Vagina (tissue), 2 donors: ENCODE measurements at places on chromosomes 13 and 19.

DNA sequence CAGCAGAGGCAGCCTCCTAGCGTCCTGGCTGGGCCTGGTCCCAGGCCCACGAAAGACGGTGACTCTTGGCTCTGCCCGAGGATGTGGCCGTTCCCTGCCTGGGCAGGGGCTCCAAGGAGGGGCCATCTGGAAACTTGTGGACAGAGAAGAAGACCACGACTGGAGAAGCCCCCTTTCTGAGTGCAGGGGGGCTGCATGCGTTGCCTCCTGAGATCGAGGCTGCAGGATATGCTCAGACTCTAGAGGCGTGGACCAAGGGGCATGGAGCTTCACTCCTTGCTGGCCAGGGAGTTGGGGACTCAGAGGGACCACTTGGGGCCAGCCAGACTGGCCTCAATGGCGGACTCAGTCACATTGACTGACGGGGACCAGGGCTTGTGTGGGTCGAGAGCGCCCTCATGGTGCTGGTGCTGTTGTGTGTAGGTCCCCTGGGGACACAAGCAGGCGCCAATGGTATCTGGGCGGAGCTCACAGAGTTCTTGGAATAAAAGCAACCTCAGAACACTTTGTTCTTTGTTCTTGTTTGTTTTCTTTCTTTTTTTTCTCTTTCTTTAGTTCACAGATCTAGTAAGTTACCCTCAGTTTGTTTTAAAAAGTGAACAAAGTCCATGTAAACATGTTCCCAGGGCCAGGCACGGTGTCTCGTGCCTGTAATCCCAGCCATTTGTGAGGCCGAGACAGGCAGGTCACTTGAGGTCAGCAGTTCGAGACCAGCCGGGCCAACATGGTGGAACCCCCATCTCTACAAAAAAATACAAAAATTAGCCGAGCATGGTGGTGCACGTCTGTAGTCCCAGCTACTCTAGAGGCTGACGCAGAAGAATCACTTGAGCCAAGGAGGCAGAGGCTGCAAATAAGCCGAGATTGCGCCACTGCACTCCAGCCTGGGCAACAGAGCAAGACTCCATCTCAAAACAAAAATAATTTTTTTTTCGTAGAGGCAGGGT lies 10.2 kb downstream of the ANGPTL4 start:
- no peak for DNase-seq

GRCh38 chr13:90564096-90564495 lies 783.4 kb upstream of the MIR17HG start:
- DNase-seq = no peak

DNA sequence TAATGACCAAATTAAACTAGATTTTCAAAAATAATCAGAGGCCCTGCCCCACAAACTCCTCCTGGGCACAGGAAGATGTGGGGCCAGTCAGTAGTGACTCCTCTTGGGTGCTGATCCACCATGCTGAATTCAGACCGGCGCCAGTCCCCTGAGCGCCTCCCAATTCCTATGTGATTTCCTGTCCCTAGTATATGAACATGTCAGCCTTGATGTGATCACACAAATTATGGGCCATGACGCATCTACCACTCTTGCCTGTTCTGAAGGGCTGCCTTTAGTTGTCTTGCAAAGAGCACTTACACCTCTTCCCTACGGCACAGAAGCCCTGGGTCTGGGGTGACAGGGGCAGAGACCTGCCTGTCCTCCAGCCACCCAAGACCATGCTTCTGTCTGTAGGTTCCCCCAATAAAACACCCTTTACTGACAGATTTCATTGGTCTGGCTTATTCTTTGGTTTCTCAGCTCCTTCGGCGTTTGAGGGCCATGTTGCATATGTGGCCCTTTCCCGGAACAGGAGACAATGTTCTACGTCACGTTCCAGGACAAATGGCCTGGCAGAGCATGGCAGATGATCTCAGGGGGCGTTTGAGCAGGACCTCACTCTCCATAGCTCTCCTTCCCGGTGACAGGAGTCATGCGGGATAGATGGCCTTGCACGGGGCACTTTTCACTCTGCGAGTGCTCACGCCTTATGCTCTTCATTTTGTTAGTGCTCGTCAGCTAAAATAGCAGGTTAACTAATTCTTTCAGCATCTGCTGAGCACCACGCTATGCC lies 5.6 kb upstream of the ATP11A start:
- DNase-seq = peak; percentile 40

DNA sequence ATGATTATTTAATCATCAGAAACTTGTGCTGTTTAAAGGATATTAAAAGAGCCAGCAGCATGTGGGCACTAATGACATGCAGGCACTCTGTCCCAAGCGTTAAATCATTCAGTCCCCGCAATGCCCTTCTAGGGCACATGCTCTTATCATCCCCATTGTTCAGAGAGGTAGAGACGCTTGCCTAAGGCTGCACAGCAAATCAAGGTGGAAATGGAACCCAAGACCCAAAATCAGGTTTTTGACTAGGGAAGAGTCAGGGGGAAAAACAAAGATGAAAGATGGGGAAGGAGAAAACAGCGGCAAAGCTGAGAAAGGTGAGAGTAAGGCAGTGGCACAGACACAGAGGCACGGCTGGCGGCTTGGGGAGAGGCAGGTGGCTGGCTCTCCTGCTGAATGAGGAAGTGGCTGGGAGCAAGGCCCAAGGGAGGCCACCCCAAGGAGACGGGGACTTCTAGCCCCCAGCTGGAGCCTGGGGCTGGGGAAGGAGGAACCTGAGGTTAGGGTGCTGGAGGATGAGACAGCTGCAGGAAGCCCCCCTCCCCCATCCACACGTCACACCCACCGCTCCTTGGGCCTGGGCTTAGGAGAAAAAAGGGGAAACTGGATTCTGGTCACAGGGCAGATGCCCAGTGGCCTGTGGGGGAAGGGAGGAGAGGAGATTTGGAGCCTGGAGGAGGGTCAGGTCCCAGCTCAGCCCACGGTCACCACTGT lies 1.0 kb upstream of the TYROBP start:
- DNase-seq = no peak

DNA sequence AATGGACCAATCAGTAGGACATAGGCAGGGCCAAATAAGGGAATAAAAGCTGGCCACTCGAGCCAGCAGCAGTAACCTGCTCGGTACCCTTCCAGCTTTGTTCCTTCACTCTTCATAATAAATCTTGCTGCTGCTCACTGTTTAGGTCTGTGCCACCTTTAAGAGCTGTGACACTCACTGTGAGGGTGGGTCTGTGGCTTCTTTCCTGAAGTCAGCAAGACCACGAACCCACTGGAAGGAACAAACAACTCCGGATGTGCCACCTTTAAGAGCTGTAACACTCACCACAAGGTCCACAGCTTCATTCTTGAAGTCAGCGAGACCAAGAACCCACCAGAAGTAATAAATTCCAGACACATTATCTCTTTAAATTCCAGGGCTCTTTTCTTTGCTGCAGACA lies 1922.3 kb upstream of the PCDH20 start:
- no peak for DNase-seq

DNA sequence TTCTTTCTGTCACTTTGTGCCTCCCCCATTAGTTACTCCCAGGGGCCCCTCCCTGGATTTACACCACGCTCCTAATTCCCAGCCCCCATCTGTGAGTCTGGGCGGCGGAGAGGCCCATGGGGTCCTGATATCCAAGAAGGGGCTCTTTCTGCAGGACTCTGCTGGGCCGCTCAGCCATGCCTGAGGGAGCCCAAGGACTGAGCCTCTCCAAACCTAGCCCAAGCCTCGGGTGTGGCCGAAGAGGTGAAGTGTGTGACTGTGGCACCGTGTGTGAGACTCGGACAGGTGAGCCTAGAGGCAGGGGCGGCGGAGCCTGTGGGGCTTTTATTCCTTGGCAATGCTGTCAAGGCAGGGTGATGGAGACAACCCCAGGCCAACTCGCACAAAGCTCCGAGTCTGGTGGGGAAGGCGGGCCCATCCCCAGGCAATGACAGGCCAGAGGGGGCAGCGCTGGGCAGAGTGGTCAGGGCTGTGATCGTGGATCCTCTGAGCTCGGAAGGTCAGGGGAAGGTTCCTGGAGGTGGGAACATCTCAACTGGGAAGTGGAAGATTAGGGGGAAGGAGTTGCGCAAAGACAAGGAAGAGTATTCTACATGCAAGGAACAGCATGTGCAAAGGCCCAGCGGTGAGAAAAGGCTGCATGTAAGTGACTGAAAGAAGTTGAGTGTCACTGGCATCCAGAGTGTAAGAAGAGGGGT lies 1.6 kb downstream of the PLEKHG2 start:
- DNase-seq = no peak

DNA sequence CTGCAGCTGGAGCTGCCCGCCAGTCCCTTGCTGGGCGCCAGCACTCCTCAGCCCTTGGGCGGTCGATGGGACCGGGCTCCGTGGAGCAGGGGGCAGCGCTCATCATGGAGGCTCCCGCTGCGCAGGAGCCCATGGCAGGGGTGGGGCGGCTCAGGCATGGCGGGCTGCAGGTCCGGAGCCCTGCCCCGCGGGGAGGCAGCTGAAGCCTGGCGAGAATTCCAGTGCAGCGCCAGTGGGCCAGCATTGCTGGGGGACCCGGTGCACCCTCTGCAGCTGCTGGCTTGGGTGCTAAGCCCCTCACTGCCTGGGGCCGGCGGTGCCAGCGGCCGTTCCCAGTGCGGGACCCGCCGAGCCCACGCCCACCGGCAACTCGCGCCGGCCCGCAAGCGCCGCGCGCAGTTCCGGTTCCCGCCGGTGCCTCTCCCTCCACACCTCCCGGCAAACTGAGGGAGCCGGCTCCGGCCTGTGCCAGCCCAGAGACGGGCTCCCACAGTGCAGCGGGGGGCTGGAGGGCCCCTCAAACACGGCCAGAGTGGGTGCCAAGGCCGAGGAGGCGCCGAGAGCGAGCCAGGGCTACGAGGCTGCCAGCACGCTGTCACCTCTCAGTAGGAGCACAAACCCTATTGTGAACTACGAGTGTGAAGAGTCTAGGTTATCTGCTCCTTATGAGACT lies 687.1 kb downstream of the PCDH17 start:
- DNase-seq = no peak

- DNase-seq = no peak
Measured at GRCh38 chr13:24161980-24162525, 1.5 kb downstream of the SPATA13 start.
